A172 (cell line): ENCODE measurements at places on chromosomes 5 and 9. TPM values are rescaled to one million over a fixed set of nuclear protein-coding genes. Genes with fewer than 3 reads are reported as not detected.

GPSM1 gene
- 92.9 and 101 TPM in 2 replicates for total RNA-seq

SAPCD2 gene
- 76.4 and 92.3 TPM in 2 replicates for total RNA-seq

MTMR12 gene
- 27.4 and 28.0 TPM in 2 replicates for total RNA-seq

IL17B gene
- total RNA-seq, result not detected in 2 replicates

GLRA1 gene
- total RNA-seq, result not detected in 2 replicates

SAXO1 gene
- total RNA-seq, result not detected in 2 replicates

C5 gene
- 6.3 and 11.5 TPM in 2 replicates for total RNA-seq

SLC25A2 gene
- total RNA-seq, result not detected in 2 replicates

NMUR2 gene
- total RNA-seq, result not detected in 2 replicates

CATSPER3 gene
- total RNA-seq, result not detected in 2 replicates

WNT8A gene
- not detected in 2 replicates for total RNA-seq

DNA sequence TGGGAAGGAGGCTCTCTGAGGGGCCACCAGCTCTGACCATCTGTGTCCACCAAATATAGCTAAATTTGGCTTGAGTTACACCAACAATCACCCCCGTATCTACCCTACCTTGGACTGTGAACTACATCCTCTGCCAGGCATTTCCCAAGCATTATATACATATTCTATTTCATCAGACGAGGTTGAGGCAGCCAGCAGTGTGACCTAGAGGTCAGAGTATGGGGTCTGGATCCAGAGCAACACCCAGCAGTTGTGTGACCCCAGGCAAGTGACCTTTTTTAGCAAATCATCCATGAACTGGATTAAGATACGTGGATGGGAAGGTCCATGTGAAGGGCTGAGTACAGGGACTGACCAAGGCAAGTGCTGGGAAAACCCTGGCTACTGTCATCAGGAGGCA lies 180.6 kb downstream of the HSPA4 start:
- DNase-seq, result no peak

GRCh38 chr5:10762776-10763500 lies 1.9 kb upstream of the DAP start:
- DNase-seq, result no peak

GRCh38 chr5:51987239-51987638 lies 604.0 kb downstream of the ISL1 start:
- no peak for DNase-seq

GRCh38 chr5:140664030-140664358 lies 710 bp upstream of the WDR55 start:
- DNase-seq, result no peak

- DNase-seq, result no peak
Observed at GRCh38 chr9:120175031-120175430, 404.9 kb downstream of the CDK5RAP2 start.

DNA sequence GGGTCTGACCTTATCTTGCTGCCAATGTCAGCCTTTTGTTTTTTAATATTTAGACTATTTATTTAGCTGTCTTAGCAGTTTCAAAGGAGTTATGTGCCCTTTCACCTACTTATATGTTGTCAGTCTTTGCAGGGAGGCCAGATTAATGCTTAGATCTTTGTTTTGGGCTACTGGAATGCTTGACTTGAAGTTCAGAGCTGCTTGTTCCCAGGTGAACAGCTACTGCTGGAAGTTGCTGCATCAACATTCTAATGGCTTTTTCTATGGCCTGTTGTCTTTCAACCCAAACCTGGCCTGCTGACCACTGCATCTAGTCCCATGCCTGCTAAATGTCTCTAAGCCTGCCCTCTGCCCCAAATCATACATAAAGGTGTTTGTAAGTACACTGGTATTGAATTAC lies 3.0 kb downstream of the SLC22A5 start:
- no peak for DNase-seq

DNA sequence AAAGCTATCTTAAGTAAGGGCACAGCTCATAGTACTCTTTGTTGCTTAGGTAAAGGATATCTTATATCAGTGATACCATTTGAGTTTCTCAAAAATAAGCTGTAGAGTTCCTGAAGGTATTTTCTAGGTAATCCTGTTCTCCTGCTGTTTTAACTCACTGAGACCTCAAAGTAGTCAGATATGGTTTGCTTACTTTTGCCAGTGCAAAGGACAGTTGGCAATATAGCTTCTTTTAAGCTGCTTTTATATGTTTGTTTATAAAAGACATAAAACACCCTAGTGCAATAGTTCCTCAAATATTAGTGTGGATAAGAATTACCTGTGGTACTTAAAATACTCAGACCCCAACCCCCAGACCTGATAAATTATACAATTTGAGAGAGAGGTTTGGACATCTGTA lies 12.1 kb downstream of the NCBP1 start:
- DNase-seq, result no peak

GRCh38 chr5:21709770-21710169 lies 1143.4 kb downstream of the CDH12 start:
- no peak for DNase-seq

GRCh38 chr5:14187660-14188059 lies 44.5 kb downstream of the TRIO start:
- no peak for DNase-seq

DNA sequence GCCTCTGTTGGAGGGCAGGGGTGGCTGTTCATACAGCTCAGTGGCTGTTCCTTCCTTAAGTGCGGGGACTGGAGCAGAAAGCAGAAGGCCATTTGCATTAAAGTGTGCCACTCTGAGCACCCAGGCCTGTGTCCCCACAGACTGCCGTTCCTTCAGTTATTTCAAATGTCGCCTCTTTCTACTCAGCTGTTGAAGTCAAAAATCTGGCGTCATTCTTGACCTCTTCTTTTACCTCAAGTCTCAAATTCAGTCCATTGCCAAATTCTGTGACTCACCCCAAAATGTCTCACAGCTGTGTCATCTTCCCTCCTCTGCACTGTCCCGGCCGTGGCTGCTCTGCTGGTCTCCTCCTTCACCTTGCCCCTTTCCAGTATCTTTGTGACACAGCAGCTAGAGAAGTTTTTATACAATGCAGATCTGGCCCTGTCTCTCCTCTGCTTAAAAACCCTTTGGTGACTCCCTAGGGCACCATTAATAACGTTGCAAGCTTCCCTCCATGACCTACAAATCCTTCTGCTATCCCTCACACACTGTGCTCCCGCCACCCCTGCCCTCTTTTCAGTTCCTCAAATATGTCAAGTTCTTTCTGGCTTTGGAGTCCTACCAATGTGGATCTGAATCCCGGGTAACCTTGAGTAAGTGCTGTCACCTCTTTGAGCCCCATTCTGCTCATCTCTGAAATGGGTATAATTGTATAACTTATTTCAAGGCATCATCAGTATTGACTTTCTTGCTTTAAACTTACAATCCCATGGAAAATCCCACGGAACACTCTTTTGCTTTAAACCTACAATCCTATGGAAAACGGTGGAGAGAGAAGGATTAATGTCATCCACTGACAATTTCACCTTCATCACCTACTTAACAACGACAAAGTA lies 98.3 kb upstream of the BOD1 start:
- DNase-seq, result peak; percentile 89

- no peak for DNase-seq
Observed at GRCh38 chr9:83432877-83433550, 105.2 kb downstream of the FRMD3 start.

- no peak for DNase-seq
Observed at GRCh38 chr5:143006501-143006900, 236.3 kb downstream of the ARHGAP26 start.
